ENCODE measurements at places on chromosomes 6 and 20.

- no peaks in the 10 kb centered on the region for H3K4me1 ChIP-seq
- H3K4me3 ChIP-seq = no peak overlapping the region
- no peak overlapping the region for H3K27ac ChIP-seq
- DNase-seq = no peak
- H3K27me3 ChIP-seq = no peaks in the 10 kb centered on the region
Observed at GRCh38 chr6:86192123-86192522, 549.4 kb upstream of the SYNCRIP start.

- no peaks in the 10 kb centered on the region for H3K4me1 ChIP-seq
- H3K4me3 ChIP-seq = no peak overlapping the region
- no peak overlapping the region for H3K27ac ChIP-seq
- H3K36me3 ChIP-seq = no peaks in the 10 kb centered on the region
Observed at GRCh38 chr6:40328386-40328985, 258.7 kb downstream of the LRFN2 start.

- H3K4me1 ChIP-seq = no peaks in the 10 kb centered on the region
- no peak overlapping the region for H3K4me3 ChIP-seq
- no peaks in the 10 kb centered on the region for H3K36me3 ChIP-seq
Observed at GRCh38 chr6:14344486-14344885, 226.9 kb downstream of the CD83 start.

- H3K4me3 ChIP-seq = no peak overlapping the region
- no peaks in the 10 kb centered on the region for H3K4me1 ChIP-seq
- H3K27ac ChIP-seq = no peak overlapping the region
- no peaks in the 10 kb centered on the region for H3K27me3 ChIP-seq
- H3K36me3 ChIP-seq = no peaks in the 10 kb centered on the region
Observed at GRCh38 chr20:63090052-63090451, 83.3 kb upstream of the BHLHE23 start.

DNA sequence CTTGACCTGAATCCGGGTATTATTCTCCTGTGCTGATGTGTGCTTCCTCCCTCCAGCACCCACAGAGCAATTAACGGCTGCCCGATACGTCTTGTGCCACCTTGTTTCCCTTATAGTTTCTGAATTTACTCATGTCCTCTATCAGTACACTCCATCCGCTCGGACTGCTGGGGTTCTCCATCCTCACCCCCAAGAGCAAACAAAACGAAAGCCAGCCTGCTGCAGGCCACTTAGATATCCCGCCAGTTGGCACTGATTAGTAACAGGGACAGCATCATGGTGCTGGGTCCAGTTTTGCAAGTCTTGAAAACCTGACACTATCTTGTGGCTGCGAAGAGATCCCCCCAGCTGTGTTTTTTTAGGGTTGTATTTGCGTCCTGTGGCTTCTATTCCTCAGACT, 71.8 kb downstream of the SSR1 start:
- no peaks in the 10 kb centered on the region for H3K27me3 ChIP-seq
- H3K4me3 ChIP-seq = no peak overlapping the region
- DNase-seq = no peak
- no peak overlapping the region for H3K27ac ChIP-seq

GRCh38 chr20:14264869-14265268, 72.5 kb downstream of the FLRT3 start:
- H3K27ac ChIP-seq = no peak overlapping the region
- no peaks in the 10 kb centered on the region for H3K27me3 ChIP-seq
- H3K4me3 ChIP-seq = no peak overlapping the region
- no peak for DNase-seq

DNA sequence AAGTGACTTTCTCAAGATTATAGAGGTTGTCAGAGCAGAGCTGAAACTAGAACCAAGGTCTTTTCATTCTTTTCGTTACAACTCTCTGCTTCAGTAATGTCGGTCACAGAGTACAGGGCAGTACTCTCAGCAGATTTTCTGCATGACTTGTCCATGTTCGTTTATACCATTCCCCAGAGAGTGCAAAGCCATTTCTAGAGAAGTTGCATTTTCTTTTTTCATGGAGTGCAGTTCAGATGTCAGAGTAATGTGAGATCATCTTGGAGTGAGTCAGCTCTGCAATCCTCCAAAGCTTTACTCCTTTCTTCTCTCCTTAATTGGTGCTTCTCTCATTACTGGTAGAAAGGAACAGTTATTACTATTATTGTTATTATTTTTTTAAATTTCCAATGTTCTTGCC, 115.6 kb upstream of the B3GAT2 start:
- H3K4me3 ChIP-seq = no peak overlapping the region
- no peaks in the 10 kb centered on the region for H3K36me3 ChIP-seq
- no peaks in the 10 kb centered on the region for H3K27me3 ChIP-seq
- no peak overlapping the region for H3K27ac ChIP-seq

- no peaks in the 10 kb centered on the region for H3K27me3 ChIP-seq
- peak; percentile 79 for DNase-seq
- H3K4me3 ChIP-seq = no peak overlapping the region
- H3K4me1 ChIP-seq = peaks cover 61% of the 10 kb centered on the region
- H3K36me3 ChIP-seq = no peaks in the 10 kb centered on the region
- peak overlapping the region; percentile 87 for H3K27ac ChIP-seq
Observed at GRCh38 chr6:35052694-35053565, 88.2 kb downstream of the TCP11 start.

DNA sequence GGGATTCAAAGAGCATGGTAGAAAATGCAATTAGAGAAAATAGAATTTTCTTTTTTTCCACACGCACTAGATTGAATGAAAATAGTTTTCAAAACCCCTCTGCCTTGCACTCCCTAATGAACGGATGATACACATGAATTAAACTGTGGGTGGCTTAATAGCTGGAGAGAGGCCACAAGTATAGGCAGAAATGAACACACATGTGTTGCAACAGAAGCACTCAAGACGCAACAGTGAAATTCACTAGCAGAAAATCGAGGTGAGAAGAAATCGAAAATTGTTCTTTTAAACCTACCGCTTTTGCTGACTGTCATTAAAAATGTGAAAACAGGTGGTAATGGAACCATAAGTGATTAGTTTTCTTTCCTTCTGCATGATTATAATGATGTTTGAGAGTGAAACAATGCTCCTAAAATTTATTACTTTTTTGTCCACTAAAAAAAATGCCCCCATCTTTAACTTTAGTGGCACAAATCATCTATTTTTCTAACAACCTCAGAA, 80.1 kb upstream of the SHLD1 start:
- DNase-seq = no peak
- no peak overlapping the region for H3K4me3 ChIP-seq
- H3K4me1 ChIP-seq = no peaks in the 10 kb centered on the region
- H3K27me3 ChIP-seq = no peaks in the 10 kb centered on the region

GRCh38 chr20:33673410-33674293, 576 bp downstream of the NECAB3 start:
- H3K27me3 ChIP-seq = no peaks in the 10 kb centered on the region
- peak overlapping the region; percentile 67 for H3K4me3 ChIP-seq
- DNase-seq = no peak
- peak overlapping the region; percentile 97 for H3K27ac ChIP-seq
- no peaks in the 10 kb centered on the region for H3K36me3 ChIP-seq

DNA sequence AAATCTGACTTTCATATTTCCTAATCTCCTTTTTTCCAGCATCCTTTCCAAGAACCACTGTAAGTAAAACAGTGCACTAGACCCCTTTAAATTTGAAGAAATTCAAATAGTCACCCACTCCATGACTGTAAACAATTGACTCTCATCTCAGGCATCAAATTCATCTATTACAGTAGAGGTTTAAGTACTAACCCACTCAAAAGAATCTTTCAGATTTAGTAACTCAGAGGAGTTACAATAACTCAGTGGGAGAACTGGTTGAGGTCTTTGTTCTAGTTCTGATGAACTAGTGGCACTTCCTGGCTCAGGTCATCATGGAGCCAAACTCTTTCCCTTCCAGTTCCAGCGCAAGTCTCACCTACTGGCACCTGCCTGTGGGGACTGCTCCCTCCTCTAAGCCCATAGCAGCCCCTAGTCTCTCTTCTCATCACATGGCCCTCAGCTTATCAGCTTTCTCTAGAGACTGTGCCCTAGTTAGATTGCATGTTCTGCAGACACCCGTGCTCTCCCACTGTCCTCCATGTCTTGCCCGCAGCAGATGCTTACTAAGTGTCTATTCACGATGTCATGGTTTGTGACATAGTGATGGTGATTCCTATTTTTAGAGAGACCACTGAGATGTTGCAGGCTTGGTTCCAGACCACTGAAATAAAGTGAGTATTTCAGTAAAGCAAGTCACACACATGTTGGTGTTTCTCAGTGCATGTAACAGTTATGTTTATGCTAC, 196.2 kb downstream of the TBC1D7 start:
- no peaks in the 10 kb centered on the region for H3K27me3 ChIP-seq
- H3K4me3 ChIP-seq = no peak overlapping the region
- peaks cover 13% of the 10 kb centered on the region for H3K4me1 ChIP-seq
- no peak overlapping the region for H3K27ac ChIP-seq

DNA sequence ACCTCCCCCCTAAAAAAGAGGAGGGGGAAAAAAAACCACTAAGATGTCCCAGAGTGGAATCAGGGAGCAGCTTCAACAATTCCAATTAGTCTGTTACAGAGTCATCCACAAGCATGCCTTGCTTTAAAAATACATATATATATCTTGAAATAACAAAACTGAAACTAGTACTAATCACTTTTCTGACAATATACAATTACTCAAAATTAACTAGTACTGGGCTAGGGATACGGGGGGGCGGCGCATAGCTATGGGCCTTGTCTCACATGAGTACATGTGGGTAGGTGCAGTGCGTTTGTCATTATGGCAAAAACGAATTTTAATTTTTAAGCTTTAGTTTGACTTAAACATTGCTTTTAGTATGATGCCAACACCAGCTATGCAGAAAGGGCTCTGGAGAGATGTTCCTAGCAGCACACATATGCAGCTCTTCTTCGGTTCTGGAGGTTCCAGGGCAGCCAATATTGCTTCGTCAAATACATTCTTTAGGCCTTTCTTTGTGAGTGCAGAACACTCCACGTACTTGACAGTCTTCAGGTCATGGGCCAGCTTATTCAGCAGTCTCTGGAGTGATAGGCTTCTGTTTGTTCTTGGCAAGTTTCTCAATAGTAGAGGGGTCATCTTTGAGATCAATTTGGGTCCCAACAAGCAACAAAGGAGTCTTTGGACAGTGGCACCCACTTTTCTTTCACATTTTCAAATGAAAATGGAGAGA, 38.8 kb downstream of the ITCH start:
- H3K27me3 ChIP-seq = no peaks in the 10 kb centered on the region
- H3K4me3 ChIP-seq = no peak overlapping the region
- peaks cover 16% of the 10 kb centered on the region for H3K4me1 ChIP-seq
- peaks cover 11% of the 10 kb centered on the region for H3K36me3 ChIP-seq

DNA sequence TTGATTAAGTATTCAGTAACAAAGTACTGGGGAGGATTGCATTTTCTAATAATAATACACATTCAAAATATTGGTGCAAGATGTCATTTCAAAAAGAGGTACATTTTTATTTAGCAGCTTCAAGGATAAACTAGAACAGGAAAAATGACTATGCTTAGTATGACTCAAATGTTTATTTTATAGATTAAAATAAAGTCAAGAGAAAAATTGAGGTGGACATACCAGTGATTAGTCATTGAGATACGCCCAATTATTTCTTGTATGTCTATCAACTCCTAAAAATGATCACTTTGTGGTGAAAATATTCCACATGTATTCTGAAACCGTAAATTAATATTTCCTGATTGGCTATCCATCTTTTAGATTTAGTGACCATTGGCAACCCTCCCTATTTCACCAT, 96.7 kb downstream of the PHF3 start:
- no peaks in the 10 kb centered on the region for H3K4me1 ChIP-seq
- DNase-seq = no peak
- H3K27ac ChIP-seq = no peak overlapping the region
- H3K36me3 ChIP-seq = no peaks in the 10 kb centered on the region
